Kidney (tissue), 22 donors: ENCODE measurements at places on chromosomes 1 and 21. TPM values are rescaled to one million over a fixed set of nuclear protein-coding genes. Genes with fewer than 3 reads are reported as not detected.

SPATA21 gene
- not detected for total RNA-seq

FALEC gene
- not detected for total RNA-seq

LRRN2 gene
- 14.4 TPM for total RNA-seq

NUP210L gene
- 0.06 TPM for total RNA-seq

FAM177B gene
- total RNA-seq = 1.1 TPM

PLA2G5 gene
- 0.47 TPM for total RNA-seq

KRTAP24-1 gene
- total RNA-seq = not detected

CD1B gene
- total RNA-seq = 0.60 TPM
